MCF 10A (cell line): ENCODE measurements at places on chromosomes 11 and 22.

DNA sequence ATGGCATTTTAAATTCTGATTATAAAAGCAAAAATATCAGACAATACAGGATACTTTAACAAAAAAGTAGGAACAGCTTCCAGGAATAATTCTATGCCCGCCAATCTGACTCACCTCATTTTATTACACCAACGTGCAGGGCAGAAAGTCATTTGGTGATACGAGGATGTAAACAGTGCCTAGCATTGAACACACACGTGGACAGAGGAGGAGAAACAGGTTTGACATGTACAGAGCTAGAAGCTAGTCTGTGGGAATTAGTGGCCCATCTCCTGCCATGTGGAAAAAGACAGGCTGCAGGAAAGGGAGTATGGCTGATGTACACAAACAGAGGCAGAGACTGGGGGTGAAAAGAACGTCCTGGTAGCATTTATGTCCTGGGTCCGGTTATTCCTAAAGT is 9.0 kb upstream of the SPINDOC start:
- peak; percentile 38 for DNase-seq

DNA sequence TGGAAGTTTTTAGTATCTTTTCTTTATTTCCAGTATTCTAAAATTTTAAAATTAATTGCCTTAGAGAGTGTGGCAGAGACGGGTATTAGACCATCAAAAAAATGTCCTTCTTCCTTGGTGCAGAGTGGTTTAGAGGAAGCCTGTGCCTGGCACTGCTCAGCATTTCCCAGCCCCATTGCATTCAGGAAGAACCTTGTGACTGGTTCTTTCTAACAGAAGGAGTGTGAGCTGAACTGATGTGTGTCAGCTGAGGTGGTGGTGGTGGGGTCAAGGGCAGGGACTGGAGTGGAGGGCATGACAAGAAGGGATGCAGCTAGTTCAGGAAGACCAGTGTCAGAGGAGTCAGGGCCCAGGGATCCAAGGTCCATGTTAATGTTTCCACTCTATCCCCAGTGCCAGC is 58.7 kb upstream of the FDX1 start:
- no peak for DNase-seq

GRCh38 chr11:66727282-66728037 is 1.6 kb downstream of the SPTBN2 start:
- DNase-seq: peak; percentile 40

DNA sequence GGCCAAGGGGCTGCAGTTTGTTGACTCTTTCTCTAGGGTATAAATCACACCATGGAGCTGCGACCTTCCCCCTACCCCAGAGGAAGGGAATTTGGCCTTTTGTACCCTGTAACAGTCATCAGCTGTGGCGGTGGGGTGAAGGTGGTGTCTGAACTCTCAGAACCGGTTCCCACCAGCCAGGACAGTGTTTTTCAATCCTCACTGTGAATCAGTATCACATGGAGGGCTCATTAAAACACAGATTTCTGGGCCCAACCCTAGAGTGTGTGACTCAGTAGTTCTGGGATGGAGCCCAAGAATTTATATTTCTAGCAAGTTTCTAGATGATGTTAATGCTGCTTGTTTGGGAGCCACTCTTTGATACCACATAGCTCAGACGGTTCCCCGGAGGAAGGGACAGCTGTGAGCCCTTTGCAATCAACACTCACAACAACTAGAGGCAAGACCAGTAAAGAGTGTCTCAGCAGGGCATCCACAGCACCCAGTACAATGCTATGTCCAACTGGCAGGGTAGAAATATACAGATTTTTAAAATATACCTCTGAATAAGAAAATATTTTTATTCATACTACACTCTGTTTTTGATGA is 43.9 kb upstream of the FAT3 start:
- peak; percentile 71 for DNase-seq

DNA sequence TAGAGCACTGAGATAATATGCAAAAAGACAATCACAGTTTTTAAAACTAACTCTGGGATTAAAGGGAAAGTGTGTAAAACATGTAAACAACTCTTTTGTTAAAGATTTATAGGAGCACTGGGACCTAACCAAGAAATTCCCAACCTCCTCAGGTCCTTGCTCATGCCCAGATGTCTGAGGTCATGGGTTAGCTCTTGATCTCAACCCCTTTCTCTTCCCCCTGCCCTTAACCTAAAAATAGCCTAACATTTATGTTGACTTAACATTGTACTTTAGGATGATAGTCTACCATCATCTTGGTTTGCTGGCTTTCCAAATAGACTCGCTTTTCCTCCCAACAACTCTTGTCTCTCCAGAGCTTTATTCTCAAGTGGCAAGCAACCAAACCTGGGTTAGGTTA is 258.2 kb upstream of the FAT3 start:
- DNase-seq: no peak
